ENCODE measurements at places on chromosomes 7 and 10.

DNA sequence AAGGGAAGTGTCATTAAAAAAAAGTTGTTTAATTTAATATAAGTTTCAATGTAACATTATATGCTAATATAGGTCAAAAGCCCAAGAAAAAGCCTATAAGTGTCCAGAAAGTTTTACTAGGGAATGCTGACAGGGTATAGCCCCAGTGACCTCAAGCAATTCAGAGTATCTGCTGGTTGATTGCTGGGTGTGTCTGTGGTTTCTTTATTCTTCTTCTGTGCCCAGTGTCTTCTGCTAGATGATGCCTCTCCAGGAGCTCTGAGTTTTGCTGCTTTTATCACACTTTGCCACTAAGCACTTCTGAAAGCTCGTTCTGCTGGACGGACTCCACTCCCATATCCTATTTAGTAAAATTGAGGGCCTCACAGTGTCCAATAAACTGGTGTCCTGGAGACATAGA is 212.2 kb upstream of the NRG3 start:
- DNase-seq = no peak

DNA sequence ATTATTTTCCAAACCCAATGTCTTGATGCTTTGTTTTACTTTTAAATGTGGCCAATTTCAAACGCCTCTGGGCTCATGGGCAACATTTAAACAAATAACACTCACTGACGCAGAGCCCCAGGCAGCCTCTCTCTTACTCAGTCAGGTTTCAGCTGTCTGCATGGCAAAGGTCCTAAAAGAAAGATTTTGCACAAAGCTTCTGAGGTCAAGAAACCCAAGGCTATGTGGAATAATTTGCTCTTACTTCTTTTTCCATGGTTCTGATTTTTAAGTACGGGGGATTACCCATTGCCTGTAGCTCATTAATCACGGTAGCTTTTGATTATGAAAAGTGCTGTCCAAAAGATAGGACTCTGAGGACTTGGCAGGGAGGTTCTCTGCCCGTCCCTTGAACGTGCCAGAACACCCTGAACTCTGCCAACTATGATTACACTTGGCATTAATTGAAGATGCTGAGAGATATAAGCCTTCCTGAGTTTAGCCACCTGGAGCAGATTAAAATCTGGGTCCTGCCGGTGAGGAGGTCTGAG is 14.1 kb upstream of the MSRB2 start:
- DNase-seq = no peak

GRCh38 chr10:102628451-102628911 is 15.8 kb upstream of the TRIM8 start:
- DNase-seq = no peak

DNA sequence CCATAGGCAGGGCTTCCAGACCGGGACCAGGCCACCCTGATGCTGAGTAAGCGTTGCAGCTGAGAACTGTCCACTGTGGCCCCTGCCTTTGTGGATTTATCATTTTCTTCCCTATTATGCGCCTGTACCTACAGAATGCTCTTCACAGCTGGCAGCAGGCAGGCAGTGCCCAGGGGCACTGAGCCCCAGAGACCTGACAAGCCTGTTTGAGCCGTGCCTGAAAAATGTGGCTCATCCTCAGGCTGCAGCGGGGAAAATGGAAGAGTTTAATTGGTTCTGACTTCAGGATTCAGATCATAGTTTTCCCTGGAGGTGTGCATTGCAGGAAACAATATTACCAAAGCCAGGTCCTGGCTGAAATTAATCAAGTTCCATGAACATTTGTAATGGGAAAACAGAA is 200.2 kb downstream of the ZNF438 start:
- DNase-seq = no peak

GRCh38 chr10:53111529-53111928 is 338.9 kb upstream of the MBL2 start:
- DNase-seq = no peak

DNA sequence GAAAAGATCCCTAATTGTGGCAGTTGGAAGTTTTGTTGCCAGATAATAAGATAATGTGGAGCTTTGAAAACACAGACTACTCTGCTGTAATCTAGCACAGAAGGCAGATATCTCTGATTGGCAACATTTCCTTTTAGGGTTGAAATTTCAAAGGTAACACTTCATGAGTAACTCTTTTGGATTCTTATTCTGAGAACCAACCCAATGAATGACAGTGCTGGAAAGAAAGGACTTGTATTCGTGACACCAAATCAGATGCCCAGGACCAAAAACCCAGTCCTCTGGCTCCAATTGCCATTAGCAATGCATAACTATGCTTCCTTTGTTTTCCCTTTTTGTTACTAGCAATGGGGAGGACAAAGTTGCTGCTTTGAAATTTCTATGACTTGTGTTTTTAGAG is 41.0 kb upstream of the ELMO1 start:
- DNase-seq = no peak

- DNase-seq = no peak
Measured at GRCh38 chr10:59561477-59562121, 148.1 kb downstream of the SLC16A9 start.

DNA sequence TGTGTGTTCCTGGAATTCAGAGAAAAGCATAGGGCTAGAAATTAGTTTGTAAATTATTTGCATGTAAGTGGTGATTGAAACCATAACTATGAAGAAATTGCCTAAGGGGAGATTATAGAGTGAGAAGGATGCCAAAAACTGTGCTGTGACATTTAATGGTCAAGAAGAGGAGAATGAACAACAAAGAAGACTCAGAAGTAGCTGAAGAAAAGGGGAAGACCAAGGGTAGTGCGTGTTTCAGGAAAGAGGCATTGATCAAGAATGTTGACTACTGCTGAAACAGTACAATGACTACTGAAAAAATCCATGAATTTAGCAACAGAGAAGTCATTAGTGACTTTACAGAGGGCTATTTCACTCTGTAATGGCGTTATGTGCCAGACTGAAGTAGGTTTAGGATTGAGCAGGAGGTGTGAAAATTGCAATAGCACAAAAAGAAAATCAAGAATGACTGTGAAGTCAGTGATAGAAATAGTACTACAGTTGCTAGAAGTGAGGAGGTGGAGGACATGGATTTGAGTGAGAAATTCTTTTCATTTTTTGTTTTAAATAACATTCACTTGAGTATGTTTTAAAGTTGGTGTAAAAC is 28.9 kb upstream of the SAMD9L start:
- DNase-seq = no peak

GRCh38 chr10:74363727-74364126 is 212.7 kb downstream of the ADK start:
- no peak for DNase-seq
